Fibroblast of the aortic adventitia (primary cell): ENCODE measurements at places on chromosomes 3 and 15.

- no peak for DNase-seq
Measured at GRCh38 chr3:25572336-25572735, 92.4 kb downstream of the TOP2B start.

- DNase-seq: no peak
Measured at GRCh38 chr3:129514563-129514962, 13.9 kb upstream of the RHO start.

DNA sequence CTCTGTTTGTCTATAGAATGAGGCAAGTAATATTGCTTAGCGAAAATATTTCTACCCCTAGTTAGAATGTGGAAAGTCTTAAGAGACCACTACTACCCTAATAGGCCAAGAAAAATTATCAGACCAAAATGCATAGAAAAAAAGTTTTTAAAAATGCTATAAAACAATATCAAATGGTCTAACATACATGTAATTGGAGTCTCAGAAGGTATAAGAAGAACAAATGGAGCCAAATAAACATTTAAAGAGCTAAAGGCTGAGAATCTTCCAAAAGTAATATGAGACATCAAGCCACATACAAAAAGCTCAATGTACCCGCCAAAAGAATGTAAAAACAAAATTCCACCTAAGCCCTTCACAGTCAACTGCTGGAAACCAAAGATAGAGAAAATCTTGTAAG lies 133.5 kb upstream of the GADL1 start:
- no peak for DNase-seq

GRCh38 chr3:166405896-166406295 lies 568.7 kb upstream of the BCHE start:
- DNase-seq: no peak
